H9 (cell line): ENCODE measurements at places on chromosomes 6 and 20.
A peak's percentile ranks its signal among the peaks of the same experiment; 100 is the strongest.

GRCh38 chr6:15962449-15962764, 166.5 kb upstream of the MYLIP start:
- no peak for DNase-seq

- no peak for DNase-seq
Observed at GRCh38 chr6:33861722-33862121, 57.9 kb upstream of the MLN start.

GRCh38 chr6:47034926-47035325, 7.2 kb downstream of the ADGRF1 start:
- no peak for DNase-seq

DNA sequence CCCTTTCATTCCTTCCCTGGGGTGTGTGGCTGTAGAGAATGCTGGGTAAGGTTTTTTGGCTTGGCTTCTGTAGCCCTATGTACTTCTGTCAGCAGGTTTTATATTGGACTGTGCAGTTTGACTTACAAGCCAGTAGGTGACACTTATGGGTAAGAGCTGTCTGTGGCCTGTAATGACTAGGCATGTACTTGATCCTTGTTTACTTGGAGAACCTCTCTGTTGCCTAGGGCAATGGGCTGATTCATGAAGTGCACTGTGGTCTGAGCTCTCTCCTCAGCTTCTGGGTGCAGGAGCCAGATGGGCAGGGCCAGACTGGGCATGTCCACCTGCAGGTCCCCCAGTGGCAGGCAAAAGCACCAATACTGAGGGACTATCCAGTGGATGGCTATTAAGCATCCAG, 544.6 kb downstream of the ADGRB3 start:
- peak; percentile 43 for DNase-seq

GRCh38 chr6:105982761-105983540, 103.2 kb upstream of the PRDM1 start:
- DNase-seq: no peak

- no peak for DNase-seq
Observed at GRCh38 chr6:154337406-154338005, 19.1 kb downstream of the IPCEF1 start.

GRCh38 chr6:87075168-87075567, 19.7 kb downstream of the CGA start:
- no peak for DNase-seq

GRCh38 chr6:156262014-156262413, 515.2 kb upstream of the ARID1B start:
- DNase-seq: no peak

DNA sequence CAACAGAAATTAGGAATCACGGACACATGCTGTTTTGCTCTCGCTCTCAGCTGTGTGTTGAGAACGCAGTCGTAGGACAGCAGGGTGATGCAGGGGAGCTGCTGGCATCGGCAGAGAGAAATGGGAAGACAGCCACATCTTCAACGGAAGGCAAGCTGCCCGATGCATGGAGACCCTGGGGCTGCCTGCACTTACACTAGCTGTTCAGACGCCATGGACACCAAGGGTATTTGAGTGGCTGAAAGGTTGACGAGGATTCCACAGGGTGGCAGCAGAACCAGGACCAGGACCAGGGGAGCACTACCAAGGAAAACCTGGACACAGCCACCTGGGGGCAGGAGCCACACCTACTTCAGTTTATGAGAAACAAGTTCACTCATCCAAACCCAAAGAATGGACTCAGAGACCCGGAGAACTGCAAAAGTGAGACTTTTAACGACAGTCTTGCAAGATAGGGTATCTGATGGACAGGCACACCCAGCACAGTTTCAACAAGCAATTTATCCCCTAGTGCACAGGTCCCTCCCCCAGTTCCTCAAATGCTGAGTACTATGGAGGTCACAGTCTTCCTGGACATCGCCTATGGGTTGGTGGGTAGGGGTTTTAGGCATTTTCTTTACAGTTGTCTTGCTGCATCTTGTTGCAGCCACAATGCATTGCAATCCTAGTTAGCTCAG, 56.3 kb upstream of the ENTPD6 start:
- DNase-seq: no peak

GRCh38 chr6:144725736-144726522, 440.8 kb downstream of the UTRN start:
- DNase-seq: no peak

DNA sequence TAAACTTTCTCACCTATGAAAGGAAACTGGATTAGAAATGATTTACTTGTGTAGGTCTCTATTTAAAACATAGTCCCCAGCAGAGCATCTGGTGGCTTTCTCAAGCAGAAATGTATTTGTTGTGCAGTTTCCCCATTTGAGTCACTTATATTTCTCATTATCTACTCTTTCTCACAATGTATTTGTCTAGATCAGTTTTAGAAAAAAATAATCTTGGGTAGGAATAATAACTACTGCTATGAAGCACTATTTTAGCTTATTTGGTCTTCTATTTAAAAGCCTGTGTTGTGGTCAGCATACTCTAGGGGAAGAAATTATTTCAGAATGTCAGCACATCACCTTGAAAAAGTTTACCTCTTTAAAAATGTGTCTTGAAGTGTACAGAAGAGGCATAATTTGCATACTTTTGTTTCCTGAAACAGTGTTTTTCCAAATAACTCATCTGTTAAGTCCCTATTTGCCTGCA, 60.9 kb upstream of the PRL start:
- DNase-seq: no peak

GRCh38 chr20:59050437-59050836, 7.9 kb upstream of the PRELID3B start:
- DNase-seq: no peak

DNA sequence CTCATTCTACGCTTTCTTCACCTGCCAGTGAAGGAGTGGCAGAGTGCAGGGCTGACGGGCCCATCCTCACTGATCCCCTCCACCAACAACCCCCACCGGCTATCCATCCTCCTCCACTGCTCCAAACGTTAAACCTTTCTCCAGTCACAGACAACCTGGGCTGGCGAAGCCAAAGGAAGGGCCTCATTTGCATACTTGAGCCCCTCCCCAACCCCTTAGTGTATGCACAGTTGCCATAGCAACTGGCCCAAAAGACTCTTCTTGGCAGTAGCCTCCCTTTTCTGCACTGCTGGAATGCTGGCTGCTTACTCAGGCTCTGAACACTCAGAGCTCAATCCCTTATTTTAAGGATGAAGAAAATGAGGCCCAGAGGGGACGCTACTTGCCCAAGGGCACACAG, 130.3 kb downstream of the GRM4 start:
- DNase-seq: peak; percentile 74

GRCh38 chr6:50722829-50723554, 9.7 kb downstream of the TFAP2D start:
- peak; percentile 42 for DNase-seq

- no peak for DNase-seq
Observed at GRCh38 chr20:46488451-46488850, 24.9 kb downstream of the ZNF334 start.

GRCh38 chr6:169072127-169073042, 181.3 kb downstream of the THBS2 start:
- no peak for DNase-seq

DNA sequence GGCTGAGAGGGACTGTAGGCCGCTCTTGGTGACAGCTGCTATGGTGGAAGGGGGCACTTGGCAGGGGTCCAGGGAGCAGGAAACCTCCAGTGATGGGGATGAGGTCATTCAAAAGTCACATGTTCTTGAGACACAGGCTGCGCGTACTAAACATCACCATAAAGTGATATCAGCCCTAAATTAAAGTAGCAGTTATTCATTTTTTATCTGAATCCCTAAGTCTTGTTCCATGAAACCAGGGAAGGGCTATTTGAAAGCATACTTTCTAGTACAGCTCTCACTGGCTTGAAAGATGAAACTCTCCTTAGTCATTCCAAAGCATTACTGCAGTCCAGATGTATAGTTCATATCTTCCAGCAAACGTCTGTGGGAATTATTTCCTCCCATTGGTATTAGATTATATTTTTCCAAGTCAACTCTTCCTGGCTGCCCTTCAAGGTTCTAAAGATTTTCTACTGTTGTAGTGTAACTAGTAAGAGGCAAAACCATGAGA, 373.1 kb downstream of the CD109 start:
- DNase-seq: no peak

- DNase-seq: peak; percentile 41
Observed at GRCh38 chr6:39980839-39981580, 46.7 kb upstream of the MOCS1 start.

- no peak for DNase-seq
Observed at GRCh38 chr6:85476532-85476931, 26.6 kb downstream of the NT5E start.

DNA sequence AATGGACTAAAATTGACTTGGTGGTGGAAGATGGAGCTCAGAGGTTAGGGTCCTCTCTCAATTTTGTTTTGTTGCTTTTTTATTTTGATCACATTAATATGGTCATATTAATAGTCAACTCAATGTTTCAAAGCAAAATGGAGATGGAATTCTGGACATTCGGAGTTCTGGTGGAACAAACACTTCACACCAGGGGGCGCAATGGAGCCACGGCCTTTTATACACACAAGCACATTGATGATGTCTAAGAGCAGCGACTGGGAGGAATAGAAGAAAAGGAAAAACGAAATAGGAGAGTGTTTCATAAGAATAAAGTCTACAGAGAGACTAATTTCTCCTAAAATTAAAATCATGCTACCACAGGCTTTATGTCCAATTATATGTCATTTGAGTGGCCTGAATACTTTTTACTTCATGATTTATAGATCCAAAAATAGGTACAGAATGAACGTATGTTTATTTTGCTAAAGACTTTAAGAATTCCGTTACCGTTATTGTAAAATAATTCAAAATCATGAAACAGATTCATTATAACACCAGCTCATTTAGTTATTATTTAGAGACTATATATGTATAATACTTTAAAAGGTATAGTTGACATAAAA, 197.6 kb upstream of the SASH1 start:
- peak; percentile 66 for DNase-seq

GRCh38 chr20:5652626-5653553, 97.3 kb upstream of the SHLD1 start:
- DNase-seq: no peak

- DNase-seq: no peak
Observed at GRCh38 chr6:139825935-139826374, 451.5 kb upstream of the CITED2 start.

DNA sequence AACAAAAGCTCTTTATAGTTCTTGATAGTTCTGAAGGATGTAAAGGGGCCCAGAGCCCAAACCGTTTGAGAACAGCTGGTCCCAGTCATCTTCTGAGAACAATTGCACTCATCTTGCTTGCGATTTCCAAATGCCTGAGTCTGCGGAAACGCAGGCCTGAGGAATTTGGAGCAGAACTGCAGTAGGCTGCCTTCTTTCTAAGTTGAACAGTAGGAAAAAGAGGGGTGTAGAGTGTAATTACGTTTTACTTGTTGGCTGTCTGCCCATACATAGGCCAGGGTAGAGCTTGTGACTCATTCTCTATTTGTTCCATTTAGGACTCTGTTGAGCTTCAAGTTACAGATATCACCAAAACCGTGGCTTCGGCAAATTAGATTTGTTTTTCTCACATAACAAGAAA, 42.0 kb upstream of the KIF16B start:
- no peak for DNase-seq

DNA sequence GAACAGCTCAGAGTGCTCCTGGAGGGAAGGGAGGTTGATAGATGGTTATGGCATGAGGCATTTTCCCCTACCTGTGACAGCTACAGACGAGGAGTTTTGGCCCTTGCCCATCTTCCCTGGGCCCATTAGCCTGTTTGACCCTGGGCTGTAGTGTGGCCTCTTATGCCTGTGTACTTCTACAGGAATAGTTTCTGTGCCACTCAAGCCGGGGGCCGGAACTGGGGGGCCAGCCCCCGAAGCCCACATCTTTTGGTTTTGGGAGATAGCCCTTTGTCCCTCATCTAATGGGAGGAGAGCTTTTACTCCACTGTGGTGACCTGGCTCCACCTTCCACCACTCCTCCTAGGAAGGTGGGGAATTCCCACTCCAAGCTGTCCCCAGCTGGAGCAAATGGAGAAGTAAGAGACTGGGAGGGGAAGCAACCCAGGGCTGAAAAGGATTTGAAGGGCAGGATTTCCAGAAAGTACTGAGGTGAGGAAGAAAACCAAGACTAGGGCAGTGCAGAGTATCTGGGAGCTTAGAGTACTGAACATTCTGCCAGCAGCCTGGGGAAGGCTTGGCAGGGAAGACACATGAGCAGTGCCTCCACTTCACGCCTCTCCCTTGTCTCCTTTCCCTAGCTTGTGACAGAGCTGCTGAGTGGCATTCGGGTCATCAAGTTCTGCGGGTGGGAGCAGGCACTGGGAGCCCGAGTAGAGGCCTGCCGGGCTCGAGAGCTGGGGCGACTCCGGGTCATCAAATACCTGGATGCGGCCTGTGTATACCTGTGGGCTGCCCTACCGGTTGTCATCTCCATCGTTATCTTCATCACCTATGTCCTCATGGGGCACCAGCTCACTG, 6.9 kb downstream of the ABCC10 start:
- DNase-seq: no peak

GRCh38 chr20:19922716-19923115, 94.4 kb upstream of the NAA20 start:
- no peak for DNase-seq

GRCh38 chr6:70790483-70791224, 123.0 kb downstream of the SMAP1 start:
- no peak for DNase-seq

DNA sequence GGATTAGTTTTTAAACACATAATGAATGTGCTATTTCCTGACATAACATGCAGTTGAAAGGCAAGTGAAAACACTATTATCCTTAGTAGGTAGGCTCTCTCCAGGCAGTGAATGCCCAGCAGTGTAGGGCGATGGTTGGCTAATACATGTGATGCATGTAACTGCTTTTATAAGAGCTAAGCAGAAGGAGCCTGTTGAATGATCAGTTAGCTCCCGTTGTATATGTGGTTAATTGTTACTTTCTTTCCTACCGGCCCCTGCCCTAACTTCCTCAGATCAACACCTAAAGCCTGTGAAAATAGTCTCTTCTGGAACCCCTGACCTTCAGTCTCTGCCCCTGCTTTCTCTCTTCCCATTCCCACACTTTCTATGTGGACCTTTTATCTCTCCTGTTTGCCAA, 10.5 kb downstream of the SOX4 start:
- DNase-seq: no peak

DNA sequence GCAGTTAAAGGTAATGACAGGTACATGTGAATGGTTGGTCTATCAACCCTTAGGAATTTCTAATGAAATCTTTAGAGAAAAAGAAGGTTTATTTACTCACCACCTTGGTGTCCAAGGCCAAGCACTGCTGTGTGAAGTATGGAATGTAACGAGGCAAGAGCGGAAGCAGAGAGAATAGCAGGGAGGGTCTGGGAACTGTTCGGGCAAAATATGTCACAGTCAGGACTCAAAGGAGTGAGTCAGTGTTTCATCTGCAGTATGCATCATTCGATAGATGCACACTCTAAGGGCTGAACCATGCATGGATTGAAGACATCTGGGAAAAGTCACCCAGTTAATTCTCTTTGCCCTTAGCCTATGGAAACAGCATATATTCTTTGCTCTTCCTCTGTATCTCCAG, 33.2 kb downstream of the ADGRF5 start:
- DNase-seq: no peak

- no peak for DNase-seq
Observed at GRCh38 chr20:44135012-44135412, 52.0 kb downstream of the JPH2 start.

- DNase-seq: no peak
Observed at GRCh38 chr6:5562277-5562676, 301.0 kb downstream of the FARS2 start.
